Cerebellum (tissue), 4 donors: ENCODE measurements at places on chromosomes 11 and 22. TPM values are rescaled to one million over a fixed set of nuclear protein-coding genes. Genes with fewer than 3 reads are reported as not detected.

RIMBP3C gene
- 0.64 TPM for total RNA-seq

CTSC gene
- 32.5 TPM for total RNA-seq

POU2F3 gene
- 0.27 TPM for total RNA-seq

FGF19 gene
- 5.2 TPM for total RNA-seq

RASD2 gene
- total RNA-seq = 1.5 TPM

RAB38 gene
- 2.2 TPM for total RNA-seq

KCNJ11 gene
- total RNA-seq = 10.9 TPM
